ENCODE measurements at places on chromosomes 6 and 20. TPM values are rescaled to one million over a fixed set of nuclear protein-coding genes. Genes with fewer than 3 reads are reported as not detected.

GRCh38 chr6:30490026-30490876, 942 bp downstream of the HLA-E start:
- peak; percentile 72 for DNase-seq

DNA sequence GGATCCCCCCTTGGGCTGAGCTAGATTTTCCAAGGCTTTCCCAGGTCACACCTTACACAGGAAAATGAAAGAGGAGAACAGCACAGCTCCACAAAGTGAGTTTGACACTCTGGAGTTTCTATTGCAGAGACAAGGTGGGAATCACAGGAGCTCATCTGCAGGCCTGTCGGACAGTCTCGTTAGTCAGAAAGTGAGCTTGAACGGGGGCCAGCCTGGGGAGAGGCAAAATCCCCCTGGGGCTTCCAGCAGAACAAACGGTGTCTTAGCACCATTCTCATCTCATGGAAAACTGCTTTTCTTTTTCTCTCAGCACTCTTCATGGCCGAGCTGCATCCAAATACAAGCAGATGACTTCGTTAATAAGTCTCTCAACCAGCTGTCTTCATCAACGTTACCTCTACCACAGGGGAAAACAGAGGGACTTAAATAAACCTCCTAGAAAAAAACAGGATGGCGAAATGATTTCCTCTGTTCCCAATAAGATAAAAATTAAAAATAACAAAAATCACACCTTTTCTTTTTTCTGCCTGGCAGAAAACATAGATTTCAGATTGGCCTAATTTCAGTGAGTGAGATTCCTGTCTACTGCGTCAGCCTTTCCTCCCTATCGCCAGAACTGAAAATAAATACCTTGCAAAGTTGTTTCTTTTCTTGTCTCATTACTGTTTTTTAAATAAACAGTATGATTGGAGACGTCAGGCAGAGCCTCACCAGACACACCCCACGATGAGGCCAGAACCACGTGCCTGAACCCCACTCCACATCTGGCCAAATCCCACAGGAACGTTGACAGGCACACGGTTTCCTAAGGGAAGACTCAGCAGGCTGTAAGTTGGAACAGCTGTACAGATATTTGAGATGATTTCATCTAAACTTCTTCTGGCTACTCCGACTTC, 219.0 kb downstream of the TTLL2 start:
- DNase-seq, result peak; percentile 70

DNA sequence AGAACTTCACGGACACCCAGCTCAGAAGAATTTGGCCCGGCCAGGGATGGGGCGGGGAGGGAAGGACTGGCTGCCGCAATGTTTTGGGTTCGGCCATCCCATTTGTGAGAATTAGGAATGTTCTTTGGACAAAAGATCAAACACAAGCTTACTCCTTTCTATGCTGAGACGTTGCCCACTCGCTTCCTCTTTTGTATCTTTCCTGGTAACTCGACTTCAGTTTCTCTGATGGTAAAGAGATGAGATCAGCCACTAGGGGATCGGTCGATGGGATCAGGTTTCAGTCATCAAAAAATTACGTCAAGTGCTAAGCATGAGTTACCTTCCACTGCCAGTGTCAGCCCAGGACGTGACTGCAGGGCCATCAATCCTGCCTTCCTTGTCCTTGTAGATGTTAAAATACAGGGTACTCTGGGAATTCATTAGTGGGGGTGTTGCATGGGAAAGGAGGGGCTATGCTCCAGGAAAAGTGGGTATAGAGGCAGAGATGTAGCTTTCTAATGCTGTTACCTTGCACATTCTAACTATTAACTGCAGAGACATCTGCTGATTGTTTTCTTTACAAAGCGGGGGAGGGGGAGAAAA, 190.2 kb downstream of the TSHZ2 start:
- peak; percentile 45 for DNase-seq

Gene LKAAEAR1
- total RNA-seq, result not detected

Gene NOX3
- not detected for total RNA-seq

Gene MYO6
- total RNA-seq, result 8.7 TPM

Gene GRM1
- total RNA-seq, result not detected

All from uterus (tissue), 4 donors.